ENCODE measurements at places on chromosomes 5 and 9. TPM values are rescaled to one million over a fixed set of nuclear protein-coding genes. Genes with fewer than 3 reads are reported as not detected.

The CETN3 gene
- total RNA-seq = 39.2 TPM

The ANKRD20A1 gene
- total RNA-seq = 0.07 TPM

The DOCK8 gene
- 1.9 TPM for total RNA-seq

The ADAMTSL2 gene
- total RNA-seq = not detected

The TAL2 gene
- total RNA-seq = not detected

The RPL35 gene
- 2,242 TPM for total RNA-seq

The IFNA13 gene
- not detected for total RNA-seq

The GRXCR2 gene
- not detected for total RNA-seq

The FOXI1 gene
- not detected for total RNA-seq

The KIF4B gene
- not detected for total RNA-seq

The ADAMTS2 gene
- not detected for total RNA-seq

The GABRP gene
- not detected for total RNA-seq

The CCDC183 gene
- 0.87 TPM for total RNA-seq

The PCDH1 gene
- total RNA-seq = 53.0 TPM

The IL31RA gene
- 1.6 TPM for total RNA-seq

The GDA gene
- not detected for total RNA-seq

The RASGEF1C gene
- total RNA-seq = 0.29 TPM

The ADAMTS16 gene
- 1.7 TPM for total RNA-seq

The DENND4C gene
- 22.6 TPM for total RNA-seq

The PLAC8L1 gene
- not detected for total RNA-seq

The COL23A1 gene
- not detected for total RNA-seq

The GALT gene
- total RNA-seq = 9.8 TPM

The FBP2 gene
- not detected for total RNA-seq

The WNK2 gene
- total RNA-seq = 11.7 TPM

The PCDHGA4 gene
- total RNA-seq = not detected

The GDF9 gene
- not detected for total RNA-seq

The PCDHGA7 gene
- 0.51 TPM for total RNA-seq

The BTNL8 gene
- 0.23 TPM for total RNA-seq

The FABP6 gene
- 2.0 TPM for total RNA-seq

The C9orf72 gene
- 10.4 TPM for total RNA-seq

The SPATA31D3 gene
- total RNA-seq = not detected

The ZBTB6 gene
- 4.4 TPM for total RNA-seq

The TAF11L10 gene
- total RNA-seq = not detected

The FRRS1L gene
- not detected for total RNA-seq

The GPR150 gene
- not detected for total RNA-seq

The SLC34A1 gene
- total RNA-seq = 0.07 TPM

The TMEM171 gene
- total RNA-seq = 2.4 TPM

The FBXO4 gene
- 11.5 TPM for total RNA-seq

The NUTM2F gene
- not detected for total RNA-seq

The LMNB1 gene
- 151 TPM for total RNA-seq

The HCN1 gene
- total RNA-seq = not detected

The OR1J2 gene
- total RNA-seq = not detected

The RGS3 gene
- total RNA-seq = 30.8 TPM

The FOXD4L6 gene
- total RNA-seq = not detected

The TAF11L5 gene
- not detected for total RNA-seq

The KCNIP1 gene
- not detected for total RNA-seq

The IFT74 gene
- 5.5 TPM for total RNA-seq

The IL33 gene
- total RNA-seq = 1.6 TPM

The PCDHA12 gene
- 8.2 TPM for total RNA-seq

The HAPLN1 gene
- 7.8 TPM for total RNA-seq

The EQTN gene
- total RNA-seq = not detected

The C5orf58 gene
- not detected for total RNA-seq

The EPB41L4B gene
- total RNA-seq = 11.2 TPM

The APBA1 gene
- 0.07 TPM for total RNA-seq

The CTSL gene
- 71.7 TPM for total RNA-seq

Measured in PC-3 (cell line).